ENCODE measurements at places on chromosomes 6 and 20.

GRCh38 chr6:150072201-150072600, 3.3 kb upstream of the ULBP3 start:
- no peak for DNase-seq

DNA sequence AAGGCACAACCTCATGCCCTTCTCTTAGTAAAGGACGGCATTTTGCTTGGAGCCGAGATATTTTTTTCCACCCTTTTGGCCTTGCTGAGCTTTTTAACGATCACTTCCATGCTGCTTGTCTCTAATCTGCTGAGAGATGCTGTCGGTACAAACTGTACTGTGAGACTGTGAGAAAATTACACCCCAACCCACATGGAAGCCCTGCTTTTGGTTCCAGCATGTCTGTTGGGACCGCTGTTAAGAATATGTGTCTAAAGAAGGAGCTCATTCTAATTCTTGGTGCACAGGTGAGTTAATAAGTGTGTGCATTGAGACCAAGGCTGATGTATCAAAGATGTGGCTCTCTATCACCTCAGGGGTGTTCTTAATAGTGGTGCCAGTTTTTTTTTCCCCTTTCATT, 304.5 kb upstream of the MAP3K7 start:
- no peak for DNase-seq

DNA sequence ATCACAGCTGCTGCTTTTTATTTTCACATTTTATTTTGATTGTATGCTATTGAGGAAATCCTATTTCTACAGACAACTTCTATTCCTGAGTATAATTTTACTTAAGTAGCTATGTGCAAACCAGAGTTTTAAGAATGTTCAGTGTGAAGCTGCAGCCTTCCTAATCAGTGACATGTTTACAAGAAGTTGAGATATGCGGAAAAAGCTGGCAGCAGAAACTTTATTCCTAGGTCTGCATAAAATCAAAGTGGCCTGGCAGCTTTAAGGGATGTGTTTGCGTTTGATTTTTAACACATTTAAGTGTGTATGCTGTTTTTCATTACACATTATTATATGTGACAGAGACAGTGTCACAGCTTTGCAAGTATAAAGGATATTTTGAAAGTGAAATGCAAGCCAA, 26.3 kb downstream of the MAPK14 start:
- DNase-seq: no peak

- DNase-seq: no peak
These were observed 770.9 kb downstream of the HDGFL1 start for GRCh38 chr6:23340271-23340670.

DNA sequence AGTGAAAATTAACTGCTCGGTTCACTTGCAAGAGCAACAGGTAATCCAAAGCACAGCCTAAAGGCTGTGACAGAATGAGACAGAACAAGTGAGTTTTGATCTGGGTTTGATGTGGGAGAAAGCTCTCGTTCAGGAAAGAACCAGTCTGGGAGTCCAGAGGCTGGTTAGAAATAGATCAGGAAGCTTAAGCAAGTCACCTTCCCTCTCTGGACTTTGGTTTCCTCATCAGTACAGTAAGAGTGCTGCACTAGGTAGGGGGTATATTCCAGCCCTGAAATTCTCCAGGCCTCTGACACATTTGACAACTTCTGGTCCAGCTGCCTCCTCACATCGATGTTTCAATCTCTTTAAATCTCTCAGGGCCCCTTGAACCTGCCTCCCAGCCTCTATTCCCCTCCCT, 33.7 kb upstream of the MDGA1 start:
- DNase-seq: no peak

DNA sequence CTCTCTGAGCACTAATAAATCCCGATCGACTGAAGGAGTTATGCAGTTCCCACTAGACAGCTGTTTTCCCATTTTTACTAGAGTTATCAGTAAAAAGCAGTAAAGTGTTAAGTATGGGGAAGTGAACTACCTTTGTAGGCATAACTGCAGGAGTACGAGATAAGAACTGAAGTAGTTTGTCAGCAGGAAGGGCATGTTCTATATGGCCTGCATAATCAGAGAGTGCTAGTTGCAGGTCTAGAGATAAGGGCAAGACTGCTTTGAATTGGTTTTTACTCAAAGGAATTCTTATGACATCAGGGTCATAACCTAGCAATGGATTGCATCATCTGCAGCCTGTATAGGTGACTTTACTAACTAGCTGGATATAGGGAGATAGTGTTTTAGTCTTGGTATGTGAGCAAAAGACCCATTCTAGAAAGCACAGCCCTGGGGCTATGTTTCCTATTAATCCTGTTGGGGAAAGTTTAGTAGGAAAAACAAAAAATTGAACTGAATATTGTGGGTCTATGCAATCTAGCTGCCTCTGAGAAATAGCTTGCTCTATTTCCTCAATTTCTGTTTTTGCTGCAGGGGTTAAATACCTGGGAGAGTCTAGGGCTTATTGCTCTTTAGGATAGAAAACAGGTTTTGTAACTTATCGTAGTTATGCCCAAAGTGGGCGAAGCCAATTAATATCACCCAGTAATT, 22.6 kb upstream of the CRISP1 start:
- no peak for DNase-seq
